ENCODE measurements at places on chromosomes 4 and X.

GRCh38 chr4:176340871-176341685, 21.3 kb downstream of the SPCS3 start:
- peak; percentile 38 for DNase-seq

- DNase-seq = peak; percentile 85
Measured at GRCh38 chrX:103687696-103688201, 1.2 kb upstream of the MORF4L2 start.

DNA sequence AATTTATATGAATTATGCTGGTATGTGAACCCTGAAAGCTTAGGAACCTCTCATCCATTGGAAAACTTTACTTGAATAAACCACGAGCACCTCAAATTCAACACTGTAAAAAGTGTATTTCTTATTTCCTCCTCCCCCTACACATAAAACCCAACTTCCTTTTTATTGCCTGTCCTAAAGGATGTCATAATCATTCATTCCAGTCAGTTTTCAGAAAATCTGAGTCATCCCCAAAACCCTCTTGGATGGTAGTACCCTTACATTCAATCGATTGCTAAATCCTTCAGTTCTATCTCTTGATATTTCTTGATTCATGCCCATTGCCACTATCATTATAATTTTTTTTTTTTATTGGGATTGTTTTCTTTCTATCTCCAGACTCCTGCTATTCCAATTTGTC, 91.1 kb upstream of the ATP8A1 start:
- no peak for DNase-seq

GRCh38 chr4:120873554-120873953, 49.0 kb downstream of the PRDM5 start:
- no peak for DNase-seq

- no peak for DNase-seq
Measured at GRCh38 chr4:65617416-65617815, 52.9 kb downstream of the EPHA5 start.

DNA sequence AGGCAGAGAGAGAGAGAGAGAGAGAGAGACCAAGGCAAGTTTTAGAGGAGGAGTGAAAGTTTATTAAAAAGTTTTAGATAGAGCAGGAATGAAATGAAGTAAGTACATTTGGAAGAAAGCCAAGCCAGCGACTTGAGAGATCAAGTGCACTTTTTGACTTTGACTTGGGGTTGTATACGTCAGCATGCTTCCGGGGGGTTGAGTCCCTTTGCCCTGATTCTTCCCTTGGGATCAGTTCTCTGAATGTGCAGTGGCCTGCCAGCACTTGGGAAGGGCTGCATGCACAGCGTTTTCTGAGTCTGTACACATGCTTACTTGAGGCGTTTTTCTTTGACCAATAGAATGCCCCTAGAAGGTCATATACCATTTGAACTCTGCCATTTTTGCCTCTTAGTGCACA, 400.5 kb downstream of the PDGFC start:
- no peak for DNase-seq

DNA sequence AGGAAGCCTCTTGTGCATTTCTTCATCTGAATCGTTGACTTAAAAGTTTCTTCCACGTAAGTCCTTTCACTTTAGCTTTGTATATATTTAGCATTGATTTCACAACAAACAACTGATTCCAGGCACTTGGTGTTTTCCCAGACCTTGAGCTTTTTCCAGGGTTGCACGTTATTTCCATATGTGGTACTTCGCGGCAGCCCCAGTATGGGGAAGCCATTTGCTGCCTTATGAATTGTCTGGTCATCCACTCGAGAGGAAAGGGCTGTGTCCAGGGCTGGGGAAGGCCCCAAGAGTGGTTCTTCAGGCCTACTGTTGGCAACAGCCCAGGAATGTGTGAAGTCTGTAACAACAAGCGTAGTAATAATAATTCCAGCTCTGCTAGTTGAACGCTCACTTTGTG, 2.8 kb upstream of the TLR8 start:
- DNase-seq = no peak

DNA sequence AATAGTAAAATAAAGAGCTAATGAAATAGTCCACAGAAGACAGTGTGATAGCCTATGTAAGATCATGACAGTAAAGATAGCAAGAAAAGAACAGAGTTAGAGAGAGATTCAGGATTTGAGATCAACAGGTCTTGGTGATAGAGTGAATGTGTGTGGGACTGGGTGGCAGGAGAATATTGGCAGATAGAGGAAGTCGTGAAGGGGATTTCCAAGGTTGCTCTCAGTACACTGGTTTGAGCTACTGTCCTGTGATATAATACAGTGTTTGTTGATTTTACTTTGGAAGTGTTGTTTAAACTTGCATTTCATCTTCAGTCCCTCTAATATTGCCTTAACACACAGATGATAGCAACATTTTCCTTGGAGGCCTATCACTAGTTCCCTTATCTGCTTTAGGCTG, 44.1 kb downstream of the DTHD1 start:
- no peak for DNase-seq

- DNase-seq = no peak
Measured at GRCh38 chr4:53514509-53514908, 76.8 kb downstream of the LNX1 start.

DNA sequence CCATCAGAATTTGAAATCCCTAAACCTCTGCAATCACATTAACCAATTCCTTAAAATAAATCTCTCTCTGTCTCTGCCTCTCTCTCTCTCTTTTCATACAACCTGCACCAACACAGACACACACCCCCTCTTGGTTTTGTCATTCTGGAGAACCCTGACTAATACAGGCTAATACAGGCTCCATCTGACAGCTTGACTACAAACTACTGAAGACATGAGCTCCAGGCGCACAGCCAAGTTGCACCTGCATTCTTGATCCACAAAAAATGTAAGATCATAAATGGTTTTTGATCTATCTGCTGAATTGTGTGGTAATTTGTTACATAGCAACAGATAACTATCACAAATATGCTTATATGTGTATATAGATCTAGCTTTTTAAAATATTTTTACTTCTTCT, 2414.2 kb downstream of the PCDH7 start:
- no peak for DNase-seq

DNA sequence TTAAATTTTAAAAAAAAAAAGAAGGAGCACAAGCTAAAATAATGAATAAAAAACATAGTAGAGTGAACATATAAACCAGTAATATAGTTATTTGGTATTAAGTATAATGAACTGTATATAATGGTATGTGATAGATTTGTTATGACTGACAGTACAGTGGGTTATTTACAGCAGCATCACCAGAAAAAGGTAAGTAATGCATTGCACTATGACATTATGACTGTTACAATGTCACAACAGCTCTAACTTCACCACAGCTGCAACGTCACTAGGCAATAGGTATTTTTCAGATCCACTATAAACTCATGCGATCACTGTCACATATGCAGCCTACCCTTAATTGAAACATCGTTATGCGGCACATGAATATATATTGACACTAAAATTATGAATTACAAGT, 72.5 kb downstream of the COX7B2 start:
- DNase-seq = no peak

- no peak for DNase-seq
Measured at GRCh38 chr4:173160871-173161270, 7.7 kb upstream of the GALNT7 start.

GRCh38 chr4:184102927-184103326, 114.7 kb downstream of the ENPP6 start:
- no peak for DNase-seq

GRCh38 chr4:108793415-108793814, 30.6 kb upstream of the ETNPPL start:
- no peak for DNase-seq

GRCh38 chrX:97132664-97133415, 249.1 kb downstream of the RPA4 start:
- no peak for DNase-seq

GRCh38 chr4:62115216-62115615, 915.1 kb downstream of the ADGRL3 start:
- no peak for DNase-seq

GRCh38 chr4:47662975-47663374, 174.9 kb downstream of the CORIN start:
- DNase-seq = peak; percentile 21

DNA sequence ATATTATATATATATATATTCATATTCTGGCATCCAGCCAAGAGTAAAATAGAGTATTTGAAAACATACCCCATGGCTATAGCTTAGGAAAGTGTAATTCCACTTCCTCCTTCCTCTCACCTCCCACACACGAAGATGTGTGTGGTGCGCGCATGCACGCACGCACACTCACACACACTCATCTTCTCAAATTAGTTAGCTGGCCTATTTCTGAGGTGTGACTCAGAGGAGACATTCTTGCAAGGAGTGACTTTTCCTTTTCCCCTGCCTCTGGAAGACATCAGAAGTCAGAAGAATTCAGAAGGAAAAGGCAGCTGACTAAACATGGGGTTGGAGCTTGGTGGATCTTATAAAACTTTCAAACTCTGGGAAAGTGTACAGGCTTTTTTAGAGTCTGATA, 8.8 kb downstream of the ENPEP start:
- DNase-seq = no peak

- no peak for DNase-seq
Measured at GRCh38 chrX:94492541-94492940, 818.5 kb downstream of the FAM133A start.

DNA sequence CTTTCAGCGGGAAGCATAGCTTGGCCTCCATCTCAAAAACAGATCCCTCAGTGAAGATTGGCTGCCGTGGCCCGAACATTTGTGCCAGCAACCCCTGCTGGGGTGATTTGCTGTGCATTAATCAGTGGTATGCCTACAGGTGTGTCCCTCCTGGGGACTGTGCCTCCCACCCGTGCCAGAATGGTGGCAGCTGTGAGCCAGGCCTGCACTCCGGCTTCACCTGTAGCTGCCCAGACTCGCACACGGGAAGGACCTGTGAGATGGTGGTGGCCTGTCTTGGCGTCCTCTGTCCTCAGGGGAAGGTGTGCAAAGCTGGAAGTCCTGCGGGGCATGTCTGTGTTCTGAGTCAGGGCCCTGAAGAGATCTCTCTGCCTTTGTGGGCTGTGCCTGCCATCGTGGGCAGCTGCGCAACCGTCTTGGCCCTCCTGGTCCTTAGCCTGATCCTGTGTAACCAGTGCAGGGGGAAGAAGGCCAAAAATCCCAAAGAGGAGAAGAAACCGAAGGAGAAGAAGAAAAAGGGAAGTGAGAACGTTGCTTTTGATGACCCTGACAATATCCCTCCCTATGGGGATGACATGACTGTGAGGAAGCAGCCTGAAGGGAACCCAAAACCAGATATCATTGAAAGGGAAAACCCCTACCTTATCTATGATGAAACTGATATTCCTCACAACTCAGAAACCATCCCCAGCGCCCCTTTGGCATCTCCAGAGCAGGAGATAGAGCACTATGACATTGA, 175.4 kb downstream of the FAT4 start:
- no peak for DNase-seq

DNA sequence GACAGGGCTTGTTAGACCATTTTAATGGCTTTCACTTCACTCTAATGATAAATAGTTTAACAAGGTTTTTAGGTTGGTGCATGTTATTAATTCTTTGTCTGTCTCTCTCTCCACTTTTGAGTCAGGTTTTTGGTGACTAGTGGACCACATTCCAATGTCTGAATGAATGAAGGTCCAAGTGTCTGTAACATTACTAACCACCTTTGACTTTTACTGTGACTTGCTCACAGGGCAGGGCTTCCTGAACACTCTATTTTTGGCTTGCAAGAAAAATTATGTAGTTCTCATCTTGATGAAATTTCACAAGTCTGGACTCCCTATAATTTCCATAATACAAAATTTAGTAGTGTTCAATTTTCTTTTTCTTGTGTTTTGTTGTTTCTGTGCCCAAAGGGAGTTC, 78.9 kb upstream of the BMPR1B start:
- no peak for DNase-seq

DNA sequence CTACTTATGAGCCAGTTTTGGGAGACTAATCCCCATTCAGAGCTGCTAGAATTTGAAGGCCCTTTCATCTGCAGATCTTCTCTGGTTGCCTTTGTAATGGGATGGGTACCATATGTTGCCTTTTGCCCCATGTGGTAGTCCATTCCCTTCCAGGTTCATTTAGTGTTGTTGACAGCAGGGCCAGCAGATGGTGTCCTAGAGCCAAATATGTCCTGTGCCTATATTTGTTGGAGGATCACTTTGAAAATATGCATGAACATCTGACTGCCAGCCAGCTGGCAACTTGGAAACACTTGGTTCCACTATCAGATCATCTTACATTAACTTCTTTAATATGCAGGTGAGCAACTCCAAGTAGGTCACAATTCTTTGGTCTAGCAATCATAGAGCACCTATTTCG, 30.4 kb downstream of the CFAP299 start:
- DNase-seq = peak; percentile 14

DNA sequence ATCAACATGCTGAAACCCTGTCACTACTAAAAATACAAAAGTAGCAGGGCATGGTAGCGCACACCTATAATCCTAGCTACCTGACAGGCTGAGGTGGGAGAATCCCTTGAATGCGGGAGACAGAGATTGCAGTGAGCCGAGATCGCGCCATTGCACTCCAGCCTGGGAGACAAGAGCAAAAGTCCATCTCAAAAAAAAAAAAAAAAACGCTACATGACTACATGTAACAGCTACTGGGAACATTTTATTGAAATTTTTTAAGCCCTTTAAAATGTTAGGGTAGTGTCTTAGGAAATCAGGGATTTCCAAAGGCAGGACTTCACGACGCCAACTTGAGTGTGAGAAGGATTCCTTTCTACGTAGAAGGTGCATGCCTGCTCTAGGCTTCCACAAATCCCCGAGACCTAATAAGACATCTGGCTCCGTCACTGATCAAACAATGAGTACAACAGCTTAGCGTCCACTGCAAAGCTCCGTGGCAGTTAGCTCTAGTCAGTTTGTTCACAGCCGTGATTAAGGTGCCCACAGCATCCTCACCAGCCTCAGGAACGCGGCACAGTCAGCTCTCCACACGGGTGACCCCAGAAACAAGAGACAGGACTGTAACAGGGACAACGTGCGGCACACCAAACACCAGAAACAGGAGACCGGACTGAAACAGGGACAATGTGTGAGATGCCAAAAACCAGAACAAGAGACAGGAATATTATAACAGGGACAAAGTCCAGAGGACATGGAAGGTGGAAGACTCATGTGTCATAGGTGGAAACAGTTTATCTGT, 33.7 kb downstream of the DHRSX start:
- peak; percentile 62 for DNase-seq

DNA sequence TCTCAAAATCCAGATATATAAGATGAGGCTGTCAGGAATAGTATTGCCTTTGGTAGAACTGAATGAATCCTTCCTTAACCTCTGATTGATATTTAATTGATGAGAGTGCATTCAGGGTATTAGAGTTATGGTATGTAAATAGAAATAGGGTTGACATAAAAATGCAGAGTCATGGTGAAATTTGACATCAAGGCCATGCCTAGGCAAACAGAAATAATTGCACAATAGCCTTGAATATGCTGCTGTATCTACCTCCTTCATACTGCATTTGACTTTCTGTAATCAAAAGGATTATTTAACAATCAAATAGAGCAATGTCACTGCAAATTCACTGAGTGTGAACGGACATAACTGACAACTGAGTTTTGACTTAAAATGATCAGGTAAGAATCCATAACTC, 1316.3 kb downstream of the STIM2 start:
- DNase-seq = no peak

GRCh38 chrX:42857766-42858165, 79.8 kb upstream of the PPP1R2C start:
- DNase-seq = no peak

GRCh38 chr4:166078955-166079354, 205.9 kb downstream of the TLL1 start:
- DNase-seq = no peak
